Hematopoietic multipotent progenitor cell treated with erythropoietin and hydrocortisone succinate and interleukin-3 and kit ligand, for 6 days (in vitro differentiated cells): ENCODE measurements at places on chromosomes 1 and 21.
A peak's percentile ranks its signal among the peaks of the same experiment; 100 is the strongest.

DNA sequence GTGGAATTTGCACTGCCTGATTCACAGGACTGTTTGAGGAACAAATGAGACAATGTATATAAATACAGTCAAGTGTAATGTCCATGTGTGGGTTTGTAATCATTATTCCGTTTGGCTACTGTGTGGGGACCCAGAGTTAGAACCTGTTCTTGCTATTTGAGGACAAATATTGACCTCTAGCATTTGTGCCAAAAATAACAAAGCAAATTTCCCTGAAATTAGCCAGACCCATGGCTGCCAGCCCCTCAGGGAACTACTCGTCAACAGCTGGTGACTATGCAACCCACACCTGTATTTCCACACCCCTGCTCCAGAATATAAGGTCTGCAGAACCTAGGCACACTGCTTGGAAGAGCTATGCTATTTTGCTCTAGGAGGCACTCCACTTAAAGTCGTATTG lies 70.7 kb downstream of the KCNJ6 start:
- DNase-seq: no peak

GRCh38 chr1:41870076-41870562 lies 48.6 kb downstream of the HIVEP3 start:
- no peak for DNase-seq

DNA sequence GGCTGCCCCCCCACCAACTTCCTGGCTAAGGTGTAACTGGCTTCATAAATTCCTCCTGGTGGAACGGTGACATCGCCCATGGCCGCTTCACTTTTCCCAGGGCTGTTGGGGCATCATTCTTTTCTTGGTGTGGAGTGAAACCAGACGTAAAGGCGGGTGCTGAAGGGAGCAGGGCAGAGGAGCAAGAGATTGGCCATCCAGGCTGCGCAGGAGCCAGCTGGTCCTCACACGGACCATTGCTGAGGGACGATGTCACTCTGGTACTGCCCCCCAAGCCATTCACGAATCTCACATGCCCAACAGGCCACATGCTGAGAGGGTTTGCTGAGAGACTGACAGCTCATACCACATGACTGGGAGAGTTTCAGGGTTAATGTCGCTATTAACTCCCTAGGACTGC lies 10.5 kb upstream of the PKP1 start:
- no peak for DNase-seq

DNA sequence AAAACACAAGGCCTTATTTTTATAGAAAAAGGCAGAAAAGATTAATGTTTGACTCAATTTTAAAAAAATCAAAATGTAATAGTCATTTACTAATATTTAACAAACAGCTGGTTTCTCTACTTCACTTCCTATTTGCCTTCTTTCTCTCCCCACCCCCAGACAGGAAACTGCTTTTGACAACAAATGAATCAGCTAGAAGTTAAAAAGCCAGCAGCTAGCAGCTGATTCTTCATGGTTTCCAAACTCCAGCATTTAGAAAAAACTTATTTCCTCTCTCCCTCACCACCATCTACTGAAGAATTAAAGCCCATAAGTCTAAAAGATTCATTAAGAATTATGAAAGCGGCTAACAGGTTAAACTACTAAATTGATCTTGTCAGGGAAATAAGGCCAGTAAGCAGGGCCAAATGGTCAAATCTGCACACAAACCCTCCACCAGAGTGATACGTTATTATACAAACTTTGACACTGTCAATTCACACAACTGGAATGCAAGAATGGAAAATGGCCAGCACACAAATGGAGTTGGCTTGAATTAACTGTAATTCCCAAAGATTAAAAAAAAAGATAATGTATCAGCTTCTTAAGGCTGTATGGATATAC lies 4.0 kb downstream of the WDR26 start:
- peak; percentile 78 for DNase-seq

GRCh38 chr1:163170975-163171676 lies 31.6 kb downstream of the RGS5 start:
- DNase-seq: no peak

GRCh38 chr1:216531263-216532239 lies 108.3 kb upstream of the USH2A start:
- peak; percentile 54 for DNase-seq

GRCh38 chr1:151292207-151293030 lies 10.3 kb downstream of the ZNF687 start:
- DNase-seq: peak; percentile 27

DNA sequence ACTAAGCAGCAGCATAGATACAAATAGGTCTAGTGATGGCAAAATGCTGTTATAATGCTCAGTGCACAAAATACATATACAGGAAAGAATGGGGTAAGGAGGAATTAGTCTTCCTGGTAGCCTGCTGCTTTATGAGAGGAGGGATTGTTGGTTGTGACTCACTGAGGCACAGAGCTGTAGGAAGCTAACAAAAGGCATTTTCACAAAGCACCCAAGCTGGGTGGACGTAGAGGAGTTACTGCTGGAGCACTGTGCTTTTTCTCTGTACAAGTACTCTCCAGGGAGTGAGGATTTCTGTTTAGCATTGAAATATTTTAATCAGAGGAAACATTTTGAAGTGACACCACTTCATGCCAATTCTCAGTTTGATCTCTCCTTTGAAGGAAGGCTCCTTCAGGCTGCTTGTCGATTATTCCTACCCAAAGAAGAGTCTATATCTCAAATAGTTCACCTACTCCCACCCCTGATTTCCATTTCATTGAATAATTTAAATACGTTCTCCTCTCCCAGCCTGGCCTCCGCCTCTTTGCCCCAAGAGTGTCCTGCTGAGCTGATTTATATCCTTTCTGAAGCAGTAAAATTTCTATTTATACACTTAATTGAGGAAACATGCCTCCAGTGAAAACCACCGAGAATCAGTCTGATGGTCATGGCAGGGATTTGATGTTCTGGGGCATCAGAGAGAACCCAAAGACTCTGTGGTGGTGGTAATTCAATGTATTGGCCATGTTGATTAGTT lies 271.9 kb downstream of the HHAT start:
- DNase-seq: no peak

DNA sequence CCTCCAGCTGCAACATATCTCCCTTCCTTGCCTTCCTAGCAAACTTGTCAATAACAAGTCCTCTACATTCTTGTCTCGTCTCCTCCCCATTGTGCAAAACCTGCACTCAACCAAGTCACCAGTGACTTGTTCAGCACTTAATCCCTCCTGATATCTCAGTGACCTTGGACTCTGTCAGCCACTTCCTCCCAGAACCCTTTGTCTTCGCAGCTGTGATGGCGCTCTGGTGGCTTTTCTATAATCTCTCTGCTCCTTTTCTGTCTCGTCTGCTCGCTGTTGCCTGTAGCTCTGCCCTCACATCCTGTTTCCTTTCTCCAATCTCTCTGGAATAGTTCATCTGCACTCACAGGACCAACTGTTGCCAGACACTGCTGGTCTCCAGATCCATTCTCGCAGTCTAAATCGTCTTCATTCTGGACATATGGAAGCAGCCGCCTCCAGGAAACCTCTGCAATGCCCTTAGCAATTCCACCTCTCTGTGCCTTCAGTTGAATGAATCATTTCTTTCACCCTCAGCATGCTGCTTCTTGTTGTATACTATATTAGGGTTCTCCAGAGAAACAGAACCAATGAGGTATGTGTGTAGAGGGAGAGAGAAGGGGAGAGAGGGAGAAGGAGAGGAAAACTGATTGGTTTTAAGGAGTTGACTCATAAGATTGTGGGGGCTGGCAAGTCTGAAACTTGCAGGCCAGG lies 17.4 kb upstream of the IFNAR2 start:
- DNase-seq: no peak

GRCh38 chr1:150207281-150207971 lies 28.5 kb downstream of the ANP32E start:
- DNase-seq: no peak

GRCh38 chr1:195789321-195789720 lies 818.9 kb downstream of the KCNT2 start:
- DNase-seq: no peak

- peak; percentile 50 for DNase-seq
Measured at GRCh38 chr1:230067419-230067870, 407 bp downstream of the GALNT2 start.

- no peak for DNase-seq
Measured at GRCh38 chr1:62448221-62448933, 11.5 kb downstream of the USP1 start.

GRCh38 chr1:100009458-100009857 lies 39.7 kb downstream of the SLC35A3 start:
- DNase-seq: no peak

DNA sequence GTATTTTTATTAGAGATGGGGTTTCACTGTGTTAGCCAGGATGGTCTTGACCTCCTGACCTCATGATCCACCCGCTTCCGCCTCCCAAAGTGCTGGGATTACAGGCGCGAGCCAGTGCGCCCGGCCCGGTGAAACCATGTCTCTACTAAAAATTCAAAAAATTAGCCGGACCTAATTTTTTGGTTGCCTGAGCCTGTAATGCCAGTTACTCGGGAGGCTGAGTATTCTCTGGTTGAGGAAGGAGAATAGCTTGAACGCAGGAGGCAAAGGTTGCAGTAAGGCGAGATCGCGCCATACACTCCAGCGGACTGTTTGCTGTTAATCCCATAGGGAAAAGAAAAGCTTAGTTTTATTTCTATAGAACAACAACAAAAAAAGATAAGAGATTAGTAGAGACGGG lies 29.9 kb upstream of the HJV start:
- no peak for DNase-seq

GRCh38 chr1:225479996-225480720 lies 52.3 kb upstream of the LBR start:
- no peak for DNase-seq

GRCh38 chr1:200907611-200908097 lies 13.0 kb downstream of the INAVA start:
- DNase-seq: peak; percentile 46

DNA sequence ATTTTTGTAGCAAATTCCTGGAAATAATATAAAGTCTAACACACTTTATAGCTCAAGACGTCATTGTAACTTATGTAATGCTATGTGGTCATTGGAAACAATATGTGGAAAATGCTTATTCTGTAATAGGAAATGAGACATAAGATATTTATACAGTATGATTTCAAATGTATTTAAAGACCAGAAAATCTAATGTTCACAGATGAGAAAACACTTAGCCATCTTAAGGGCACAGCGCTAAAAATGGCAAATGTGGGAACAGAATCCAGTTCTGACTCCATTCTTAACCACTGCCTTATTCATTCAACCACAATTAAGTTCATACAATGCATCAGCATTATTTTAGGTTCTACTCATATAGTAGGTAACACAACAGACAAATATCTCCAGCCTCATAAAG lies 12.5 kb downstream of the CSDE1 start:
- no peak for DNase-seq

- no peak for DNase-seq
Measured at GRCh38 chr1:223460566-223461189, 67.5 kb downstream of the CCDC185 start.

DNA sequence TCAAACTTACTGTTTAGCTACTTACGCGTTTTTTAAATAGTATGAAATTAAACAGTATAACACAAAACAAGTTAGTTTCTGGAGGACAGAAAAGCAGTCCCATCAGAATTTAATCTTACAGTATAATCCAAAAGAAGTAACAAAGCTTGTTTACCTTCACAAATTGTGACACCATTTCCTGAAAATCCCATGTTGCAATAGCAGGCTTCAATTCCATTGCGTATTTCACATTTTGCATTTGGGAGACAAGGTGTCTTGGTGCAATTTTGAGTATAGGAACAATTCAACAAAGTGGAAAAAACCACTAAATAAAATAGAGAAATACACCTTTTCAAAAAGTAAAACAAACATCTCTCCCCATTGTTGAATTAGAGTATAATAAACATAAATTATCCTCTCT lies 1.6 kb downstream of the ADGRL4 start:
- DNase-seq: no peak

DNA sequence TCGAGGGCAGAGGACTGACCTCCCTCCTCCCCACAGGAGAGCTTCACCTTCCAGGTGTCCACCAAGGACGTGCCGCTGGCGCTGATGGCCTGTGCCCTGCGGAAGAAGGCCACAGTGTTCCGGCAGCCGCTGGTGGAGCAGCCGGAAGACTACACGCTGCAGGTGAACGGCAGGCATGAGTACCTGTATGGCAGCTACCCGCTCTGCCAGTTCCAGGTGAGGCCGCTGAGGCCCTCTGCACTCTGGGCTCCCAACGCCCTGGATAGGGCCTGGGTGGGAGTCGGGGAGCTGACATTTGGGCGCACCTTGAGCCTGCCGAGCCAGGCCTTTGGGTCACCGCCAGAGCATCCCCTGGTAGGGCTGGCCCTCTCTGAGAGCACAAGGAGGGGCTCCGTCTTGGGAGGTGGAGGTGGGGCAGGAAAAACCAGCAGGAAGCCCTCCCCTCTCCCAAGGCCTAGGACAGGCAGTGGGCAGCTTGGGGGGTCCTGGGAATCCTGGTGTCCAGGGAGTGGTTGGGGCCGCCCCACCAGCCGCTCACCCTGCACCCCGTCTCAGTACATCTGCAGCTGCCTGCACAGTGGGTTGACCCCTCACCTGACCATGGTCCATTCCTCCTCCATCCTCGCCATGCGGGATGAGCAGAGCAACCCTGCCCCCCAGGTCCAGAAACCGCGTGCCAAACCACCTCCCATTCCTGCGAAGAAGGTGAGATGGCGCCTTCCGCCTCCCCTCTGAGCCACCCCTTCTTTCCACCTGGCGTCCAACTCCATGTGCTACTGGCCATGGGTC lies 65.1 kb downstream of the PIK3CD start:
- DNase-seq: no peak

DNA sequence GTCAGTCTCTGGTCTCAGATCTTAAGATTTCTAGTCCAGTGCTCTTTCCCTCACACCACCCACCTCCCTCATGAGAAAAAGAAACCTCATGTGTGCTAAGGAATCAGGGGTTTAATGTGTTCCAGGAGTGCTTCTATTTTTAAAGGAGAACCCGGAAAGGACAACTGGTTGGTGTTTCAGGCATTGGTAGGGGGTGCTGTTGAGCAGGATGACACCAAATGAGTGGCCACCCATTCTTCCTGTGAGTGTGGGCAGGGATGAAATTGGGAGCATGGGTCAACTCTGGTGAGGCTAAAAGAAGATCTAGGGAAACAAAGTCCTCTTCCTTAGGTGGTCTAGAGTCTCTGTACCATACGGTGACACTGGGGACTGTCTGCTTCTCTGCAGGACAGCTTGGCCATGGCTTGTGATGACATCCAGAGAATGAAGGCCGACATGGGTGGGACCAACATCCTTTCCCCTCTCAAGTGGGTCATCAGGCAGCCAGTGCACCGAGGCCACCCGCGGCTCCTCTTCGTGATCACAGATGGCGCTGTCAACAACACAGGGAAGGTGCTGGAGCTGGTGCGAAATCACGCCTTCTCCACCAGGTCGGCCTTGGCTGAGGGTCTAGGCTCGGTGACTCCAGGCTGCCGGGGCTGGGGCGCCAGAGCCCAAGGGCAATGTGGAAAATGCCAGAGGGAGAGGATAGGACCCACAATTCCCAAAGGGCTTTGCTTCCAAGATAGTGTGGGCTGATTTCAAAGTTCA lies 39.3 kb downstream of the VWA5B1 start:
- DNase-seq: no peak

GRCh38 chr1:217614200-217614712 lies 16.6 kb downstream of the GPATCH2 start:
- no peak for DNase-seq

GRCh38 chr1:57727121-57727520 lies 303.3 kb upstream of the DAB1 start:
- DNase-seq: no peak
